ENCODE measurements at places on chromosomes 4 and X. TPM values are rescaled to one million over a fixed set of nuclear protein-coding genes. Genes with fewer than 3 reads are reported as not detected.
A peak's percentile ranks its signal among the peaks of the same experiment; 100 is the strongest.

GRCh38 chr4:52919461-52919860, 57.3 kb downstream of the RASL11B start:
- no peak for DNase-seq

DNA sequence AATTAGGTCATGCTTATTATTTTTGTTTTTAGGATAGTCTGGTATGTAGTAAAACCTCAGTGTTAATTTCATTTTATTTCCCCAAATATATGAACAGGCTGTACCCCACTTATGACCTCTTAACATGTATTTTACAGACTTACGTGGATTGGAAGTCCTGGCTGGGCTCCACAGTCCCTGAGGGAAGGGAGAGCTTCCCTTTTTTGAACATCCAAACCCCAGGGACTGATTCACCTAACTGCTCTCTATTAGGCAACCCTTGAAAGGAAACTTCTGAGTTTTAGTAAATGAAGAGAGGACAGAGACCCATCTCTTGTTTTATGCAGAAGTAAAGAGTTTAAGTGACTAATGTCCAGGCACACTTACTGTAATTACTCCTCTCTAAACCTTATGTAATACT, 233.1 kb upstream of the SPRY1 start:
- no peak for DNase-seq

GRCh38 chr4:146275370-146275769, 61.0 kb downstream of the REELD1 start:
- DNase-seq: no peak

DNA sequence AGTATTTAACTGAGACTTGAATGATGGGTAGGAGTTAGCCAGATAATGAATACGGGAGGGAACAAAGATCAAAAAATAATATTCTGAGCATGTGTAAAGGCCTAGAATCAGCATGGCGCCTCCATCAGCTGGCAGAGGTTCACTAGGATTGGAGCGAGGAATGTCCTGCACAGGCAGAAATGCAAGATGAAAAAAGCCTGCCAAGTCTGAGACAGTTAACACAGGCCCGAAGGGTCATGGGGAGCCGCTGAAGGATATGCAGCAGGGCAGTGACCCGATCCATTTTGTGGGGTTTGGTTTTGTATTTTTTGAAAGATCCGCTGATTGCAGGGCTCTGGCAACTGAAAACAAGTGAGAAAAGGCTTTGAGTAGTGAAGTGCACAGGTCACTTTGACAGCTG, 40.1 kb downstream of the SMPX start:
- DNase-seq: no peak

Gene KCTD8
- 0.13 TPM for total RNA-seq

DNA sequence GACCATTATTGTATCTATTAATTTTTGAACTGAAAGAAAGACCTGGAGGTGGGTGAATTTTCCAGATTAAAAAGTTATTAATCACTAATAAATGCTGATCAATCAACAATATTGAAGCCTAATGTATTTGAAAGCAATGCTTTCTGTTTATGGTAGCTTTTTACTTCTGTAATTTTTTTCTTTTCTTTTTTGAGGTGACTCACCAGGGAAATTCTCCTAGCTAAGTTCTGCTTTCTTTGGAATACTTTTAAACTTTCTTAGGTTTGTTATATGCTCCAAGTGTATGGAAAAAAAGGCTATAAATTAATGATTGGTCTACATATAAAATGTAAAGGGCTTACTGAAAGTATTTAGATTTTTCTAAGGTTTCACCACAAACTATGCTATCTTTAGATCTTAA, 94.2 kb downstream of the MBNL3 start:
- DNase-seq: no peak

DNA sequence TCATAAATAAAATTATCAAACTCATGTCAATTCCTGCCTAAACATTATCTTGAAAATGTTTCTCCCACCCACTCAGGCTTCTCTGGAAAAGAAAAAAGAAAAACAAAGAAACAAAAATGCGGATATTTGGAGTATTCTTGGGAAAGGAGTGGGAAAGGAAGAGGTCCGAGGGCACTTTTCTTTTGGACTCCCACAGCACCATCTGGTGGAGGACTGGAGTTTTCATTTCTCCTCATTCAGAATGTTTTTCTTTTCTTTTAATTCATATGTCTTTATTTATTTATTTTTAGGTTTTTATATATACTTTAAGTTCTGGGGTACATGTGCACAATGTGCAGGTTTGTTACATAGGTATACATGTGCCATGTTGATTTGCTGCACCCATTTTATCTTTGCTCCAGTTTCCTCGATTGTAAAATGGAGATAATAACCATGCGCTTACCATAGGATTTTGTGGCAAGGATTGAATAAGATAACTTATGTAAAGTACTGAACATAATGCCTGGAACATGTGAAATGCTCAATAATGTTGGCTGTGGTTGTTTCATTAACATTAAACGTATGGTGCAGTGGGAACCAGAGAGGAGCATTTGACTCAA, 8.0 kb upstream of the KCNE5 start:
- DNase-seq: peak; percentile 40

GRCh38 chrX:54413753-54414152, 26.5 kb upstream of the TSR2 start:
- DNase-seq: no peak

DNA sequence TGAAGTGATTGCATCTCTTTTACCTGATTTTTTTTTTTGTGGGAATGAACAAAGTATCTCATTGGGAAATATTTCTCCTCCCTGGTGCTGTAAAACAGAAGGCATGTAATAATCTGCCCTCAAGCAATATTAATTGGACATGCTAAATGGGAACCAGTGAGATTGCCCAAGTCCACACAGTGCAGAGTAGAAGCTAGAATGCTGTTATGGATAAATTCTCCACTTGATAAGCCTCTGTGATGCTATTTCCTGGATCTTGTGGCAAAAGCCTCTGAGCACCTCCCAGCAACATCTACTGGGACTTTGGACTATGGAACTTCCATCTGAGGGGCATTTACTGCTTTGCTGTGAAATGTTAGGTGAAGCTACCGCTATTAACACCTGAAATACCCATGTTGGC, 46.9 kb upstream of the YTHDC1 start:
- DNase-seq: no peak

DNA sequence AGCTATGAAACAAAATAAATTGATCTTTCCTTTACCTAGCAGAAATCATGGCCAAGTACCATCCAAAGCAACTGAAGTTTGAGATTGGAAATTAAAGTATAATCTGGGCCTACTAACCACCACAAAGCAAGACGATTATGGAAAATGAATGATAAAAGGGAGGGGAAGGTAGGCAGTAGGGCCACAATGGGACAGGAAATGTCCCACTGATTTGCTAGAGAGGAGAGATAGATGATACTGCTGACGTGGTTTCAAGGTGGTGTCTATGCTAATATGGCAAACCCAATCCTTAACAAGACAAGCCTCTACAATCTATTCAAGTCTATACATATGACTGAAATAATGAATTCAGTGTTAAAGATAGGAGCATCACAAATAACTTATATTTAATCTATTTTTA, 6.1 kb downstream of the TMPRSS11F start:
- no peak for DNase-seq

Gene CNGA1
- not detected for total RNA-seq

GRCh38 chr4:140152013-140152703, 1.8 kb downstream of the MAML3 start:
- no peak for DNase-seq

Gene UGT2B17
- total RNA-seq: not detected

Gene RBM47
- total RNA-seq: 0.13 TPM

Gene CFAP47
- not detected for total RNA-seq

GRCh38 chrX:21831496-21831895, 7.9 kb upstream of the MBTPS2 start:
- DNase-seq: no peak

- no peak for DNase-seq
These were observed 239.1 kb downstream of the ASMT start for GRCh38 chrX:1853916-1854315.

- DNase-seq: no peak
These were observed 18.5 kb downstream of the MAEA start for GRCh38 chr4:1307951-1308735.

GRCh38 chr4:37685823-37686372, 278 bp downstream of the RELL1 start:
- peak; percentile 53 for DNase-seq

- no peak for DNase-seq
These were observed 126.0 kb upstream of the WDFY3 start for GRCh38 chr4:85092536-85092935.

DNA sequence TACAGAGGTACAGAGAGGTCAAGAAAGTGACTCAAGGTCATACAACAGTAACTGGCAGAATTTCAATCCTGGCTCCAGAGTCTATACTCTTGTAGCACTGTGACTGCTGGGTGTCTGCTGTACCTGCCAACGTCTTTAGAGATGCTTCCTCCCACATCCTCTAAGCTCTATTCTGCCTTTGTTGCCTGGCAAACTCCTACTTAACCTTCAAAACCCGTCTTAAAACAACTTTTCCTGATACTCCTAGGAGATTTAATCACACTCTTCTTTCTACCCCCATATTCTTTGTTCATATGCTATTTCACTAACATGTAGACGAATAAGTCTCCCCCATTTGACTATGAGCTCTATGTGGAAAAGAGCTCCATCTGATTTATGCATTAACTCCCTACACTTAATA, 16.8 kb downstream of the APBB2 start:
- no peak for DNase-seq

- DNase-seq: no peak
These were observed 78.1 kb downstream of the BMP15 start for GRCh38 chrX:50988649-50989048.

- peak; percentile 20 for DNase-seq
These were observed 4.0 kb downstream of the NUDT10 start for GRCh38 chrX:51336584-51336983.

DNA sequence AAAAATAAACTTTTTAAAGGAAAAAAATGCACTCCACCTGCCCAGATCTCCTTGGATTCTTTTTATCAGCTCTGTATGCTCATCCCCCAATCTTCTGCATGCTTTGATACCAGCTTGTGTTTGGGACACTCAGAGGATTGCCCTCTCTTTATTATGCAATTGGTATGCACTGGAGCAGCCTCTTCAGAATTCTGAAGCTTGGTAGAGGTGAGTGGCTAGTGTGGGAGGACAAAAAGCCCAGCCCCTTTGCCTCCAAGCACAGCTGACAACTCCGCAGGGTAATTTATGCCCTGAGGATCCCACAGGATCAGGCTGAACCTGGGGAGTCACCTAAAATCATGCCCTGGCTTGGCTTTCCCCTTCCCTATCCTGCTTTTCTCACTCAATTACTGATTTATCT, 16.7 kb downstream of the IL21 start:
- DNase-seq: no peak

DNA sequence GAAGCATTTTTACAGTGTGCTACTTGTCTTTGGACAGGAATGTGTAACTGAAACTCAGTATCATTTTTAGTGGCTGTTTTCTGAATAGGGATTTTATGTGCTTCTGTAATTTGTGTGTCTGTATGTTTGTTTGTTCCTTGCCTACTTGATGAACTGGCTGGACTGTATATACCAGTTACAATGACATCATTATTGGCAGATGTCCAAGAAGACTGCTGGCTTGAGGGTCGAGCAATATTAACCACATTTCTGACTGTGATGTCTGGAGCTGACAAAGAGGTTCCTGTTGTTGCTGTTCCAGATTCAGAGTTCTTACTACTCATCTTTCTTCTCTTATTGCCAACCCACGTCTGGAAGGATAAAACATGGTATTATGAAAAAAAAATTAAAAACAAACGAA, 33.0 kb downstream of the HDX start:
- DNase-seq: peak; percentile 74

DNA sequence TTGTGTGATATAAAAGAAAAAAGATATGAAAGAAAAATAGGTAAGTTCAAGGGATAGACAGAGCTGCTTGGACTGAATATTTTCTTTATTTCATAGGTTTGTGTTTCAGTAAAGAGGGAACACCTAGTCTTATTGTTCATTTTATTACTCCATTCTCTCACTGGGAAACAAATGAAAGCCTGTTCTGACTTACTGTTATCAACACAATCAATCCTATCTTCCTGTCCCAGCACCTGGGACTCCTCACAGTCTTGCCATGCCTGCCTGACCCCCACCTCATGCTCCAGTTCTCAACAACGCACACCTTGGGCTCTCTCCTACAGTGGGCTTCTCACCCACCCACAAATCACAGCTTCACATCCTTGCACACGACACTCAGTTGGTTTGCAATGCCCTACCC, 189.5 kb downstream of the PRDM5 start:
- DNase-seq: no peak

- no peak for DNase-seq
These were observed 609 bp downstream of the REPS2 start for GRCh38 chrX:16946971-16947562.

Gene VCX2
- total RNA-seq: not detected

Gene MAGEB6B
- total RNA-seq: not detected

GRCh38 chrX:1449036-1449822, 3.5 kb downstream of the ASMTL start:
- no peak for DNase-seq

DNA sequence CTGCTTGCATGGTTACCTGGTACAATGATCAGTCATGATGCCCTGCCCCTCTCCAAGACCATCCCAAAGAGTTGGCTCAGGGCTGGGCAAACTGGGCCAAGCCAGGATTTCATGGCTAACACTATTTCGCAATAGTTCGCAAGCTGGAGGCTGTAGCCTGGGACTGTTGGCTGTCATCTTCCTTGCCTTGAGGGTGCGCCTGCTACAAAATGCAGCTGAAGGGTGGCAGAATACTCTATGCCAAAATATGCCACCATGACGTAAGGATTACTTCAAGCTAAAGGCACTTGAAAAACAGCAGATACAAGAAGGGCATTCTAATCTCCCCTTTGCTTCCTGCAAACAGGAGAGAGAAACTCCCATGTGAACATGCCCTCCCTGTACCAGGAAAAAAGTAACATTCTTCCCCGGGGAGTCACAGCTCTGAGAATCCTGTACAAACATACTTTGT, 21.0 kb downstream of the SAT1 start:
- DNase-seq: peak; percentile 86

Gene RGN
- 0.51 TPM for total RNA-seq

DNA sequence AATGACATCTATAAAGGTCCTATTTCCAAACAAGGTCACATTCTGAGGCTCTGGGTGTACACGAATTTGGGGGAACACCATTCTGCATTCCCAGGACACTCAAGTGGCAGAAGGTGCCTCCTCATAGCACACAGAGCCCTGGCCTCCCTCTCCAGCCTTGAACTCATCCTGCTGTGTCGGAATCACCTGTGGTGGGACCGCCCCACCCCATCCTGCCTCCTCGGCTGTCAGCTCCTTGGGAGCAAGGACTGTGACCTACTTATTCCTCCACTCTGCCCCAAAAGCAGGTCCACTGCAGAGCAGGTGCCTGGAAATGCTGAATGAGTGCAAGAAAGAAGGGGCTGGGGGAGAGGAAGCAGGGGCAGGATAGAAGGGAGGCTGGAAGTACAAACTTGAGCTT, 33.5 kb downstream of the HTRA3 start:
- DNase-seq: no peak

- no peak for DNase-seq
These were observed 1182.0 kb upstream of the PABPC4L start for GRCh38 chr4:135383356-135384288.

GRCh38 chr4:174713181-174713580, 115.9 kb downstream of the GLRA3 start:
- no peak for DNase-seq

Gene TMEM164
- total RNA-seq: 13.6 TPM

GRCh38 chr4:103244251-103244650, 46.1 kb upstream of the CENPE start:
- no peak for DNase-seq

Measured in dermis microvascular lymphatic vessel endothelial cell (primary cell).